ENCODE measurements at places on chromosomes 3 and 15.

- DNase-seq: no peak
Measured at GRCh38 chr3:7242303-7242635, 381.4 kb downstream of the GRM7 start.

GRCh38 chr3:85560088-85560785, 601.4 kb downstream of the CADM2 start:
- peak; percentile 57 for DNase-seq

GRCh38 chr3:55609230-55609827, 122.2 kb upstream of the WNT5A start:
- no peak for DNase-seq

GRCh38 chr15:40134885-40135284, 26.0 kb upstream of the BUB1B start:
- no peak for DNase-seq

DNA sequence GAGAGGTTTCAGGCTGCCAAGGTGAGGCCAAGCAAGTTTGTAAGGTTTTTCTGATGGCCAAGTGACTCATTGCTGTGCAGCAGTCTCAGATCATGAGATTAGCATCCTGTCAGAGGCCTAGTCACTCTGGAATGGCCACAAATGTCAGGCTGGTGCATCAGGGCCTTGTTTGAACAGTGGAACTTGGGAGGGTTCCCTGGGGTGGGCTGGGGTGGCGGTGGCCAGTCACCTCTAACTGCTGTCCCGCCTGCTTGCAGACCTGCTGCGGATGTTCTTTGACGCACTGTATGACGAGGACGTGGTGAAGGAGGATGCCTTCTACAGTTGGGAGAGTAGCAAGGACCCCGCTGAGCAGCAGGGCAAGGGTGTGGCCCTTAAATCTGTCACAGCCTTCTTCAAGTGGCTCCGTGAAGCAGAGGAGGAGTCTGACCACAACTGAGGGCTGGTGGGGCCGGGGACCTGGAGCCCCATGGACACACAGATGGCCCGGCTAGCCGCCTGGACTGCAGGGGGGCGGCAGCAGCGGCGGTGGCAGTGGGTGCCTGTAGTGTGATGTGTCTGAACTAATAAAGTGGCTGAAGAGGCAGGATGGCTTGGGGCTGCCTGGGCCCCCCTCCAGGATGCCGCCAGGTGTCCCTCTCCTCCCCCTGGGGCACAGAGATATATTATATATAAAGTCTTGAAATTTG, 2.8 kb upstream of the FAM131A start:
- DNase-seq: no peak

DNA sequence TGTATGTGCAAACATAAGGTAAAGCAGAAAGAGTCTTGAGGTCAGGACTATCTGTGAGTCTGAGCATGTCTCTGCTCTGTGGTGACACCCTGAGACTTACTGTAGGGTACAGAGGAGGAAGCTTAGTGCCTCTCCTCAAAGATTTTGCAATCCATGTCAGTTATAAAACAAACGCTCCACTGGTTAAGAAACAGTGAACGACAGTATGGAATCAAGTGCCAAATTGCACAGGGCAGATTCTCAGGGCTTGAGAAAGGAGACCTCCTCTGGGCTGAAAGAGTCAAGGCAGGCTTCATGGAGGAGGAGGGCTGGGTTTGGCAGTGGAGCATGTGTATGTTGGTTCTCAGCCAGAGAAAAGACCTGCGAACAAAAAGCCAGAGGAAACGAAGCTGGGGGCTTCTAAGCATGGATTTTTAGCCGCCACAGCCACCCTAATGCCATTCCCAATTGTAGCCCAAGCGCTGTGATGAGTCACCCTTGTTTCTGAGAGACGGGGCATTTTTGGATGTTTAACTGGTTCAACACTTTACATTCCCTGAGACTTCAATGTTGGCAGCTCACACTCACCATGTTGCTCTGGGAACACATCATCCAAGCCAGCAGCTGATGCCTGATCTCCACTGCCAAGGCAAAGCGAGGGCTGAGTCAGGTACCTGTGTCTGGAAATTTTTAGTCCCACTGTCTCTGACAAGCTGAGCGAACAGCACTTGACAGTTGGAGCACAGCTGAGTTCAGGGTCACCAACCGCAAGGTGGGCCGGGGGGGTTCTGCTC, 3.4 kb upstream of the DGKG start:
- no peak for DNase-seq

GRCh38 chr3:71260782-71261181, 322.7 kb downstream of the FOXP1 start:
- no peak for DNase-seq

DNA sequence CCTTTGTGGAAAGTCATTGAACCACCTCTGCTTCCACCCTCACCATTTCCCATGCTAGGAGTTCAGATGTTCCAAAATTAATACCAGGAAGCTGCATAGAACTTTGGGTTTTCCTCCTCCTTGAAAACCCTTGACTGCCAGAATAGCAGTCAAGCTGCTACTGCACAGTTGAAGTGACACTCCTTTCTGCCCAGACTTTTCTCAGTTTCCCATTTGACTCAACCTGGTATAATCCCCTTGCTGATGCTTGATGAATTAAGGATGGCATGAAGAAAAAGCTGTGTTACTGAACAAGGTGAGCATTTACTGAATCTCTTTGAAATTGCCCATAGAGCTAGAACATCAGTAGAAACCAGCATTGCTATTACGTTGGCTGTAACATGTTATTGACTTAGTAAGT, 286.0 kb downstream of the EDEM1 start:
- DNase-seq: no peak

DNA sequence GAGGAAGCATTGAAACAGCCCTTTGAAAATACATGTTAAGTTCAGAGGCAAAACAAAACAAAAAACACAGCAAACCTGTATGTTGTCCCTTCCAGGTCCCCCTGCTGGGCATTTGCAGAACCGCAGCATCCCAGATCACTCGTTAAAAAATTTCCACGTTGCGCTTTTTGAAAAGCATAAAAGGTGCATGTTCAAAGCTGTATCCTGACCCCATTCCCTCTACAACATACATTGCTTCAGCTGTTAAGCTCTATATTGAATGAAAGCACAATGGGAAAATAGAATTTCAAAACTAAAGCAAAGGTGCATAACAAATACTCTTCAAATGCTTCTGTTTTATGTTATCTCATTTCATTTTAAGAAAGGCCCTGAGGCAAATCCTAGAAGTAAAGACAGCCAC, 328.3 kb downstream of the THSD4 start:
- no peak for DNase-seq

DNA sequence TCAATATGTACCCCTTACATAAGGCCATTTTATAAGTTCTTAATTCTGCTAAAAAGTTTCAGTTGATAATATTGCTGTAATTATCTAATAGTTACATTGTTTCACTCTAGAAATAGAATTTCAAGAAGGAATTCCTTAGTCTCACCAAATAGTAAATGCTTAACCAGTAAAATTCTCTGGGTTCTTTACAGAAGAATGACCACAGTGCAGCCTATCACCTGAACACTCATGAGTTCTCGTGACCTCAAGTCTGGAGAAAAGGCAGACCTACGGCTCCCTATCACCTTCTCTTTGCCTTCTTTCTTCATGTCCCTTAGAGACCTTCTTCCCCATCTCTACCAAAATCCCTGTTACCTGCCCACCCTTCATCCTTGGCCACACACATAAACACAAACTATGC, 30.9 kb downstream of the CCDC191 start:
- DNase-seq: no peak
